ENCODE measurements at places on chromosomes 16 and 17.

DNA sequence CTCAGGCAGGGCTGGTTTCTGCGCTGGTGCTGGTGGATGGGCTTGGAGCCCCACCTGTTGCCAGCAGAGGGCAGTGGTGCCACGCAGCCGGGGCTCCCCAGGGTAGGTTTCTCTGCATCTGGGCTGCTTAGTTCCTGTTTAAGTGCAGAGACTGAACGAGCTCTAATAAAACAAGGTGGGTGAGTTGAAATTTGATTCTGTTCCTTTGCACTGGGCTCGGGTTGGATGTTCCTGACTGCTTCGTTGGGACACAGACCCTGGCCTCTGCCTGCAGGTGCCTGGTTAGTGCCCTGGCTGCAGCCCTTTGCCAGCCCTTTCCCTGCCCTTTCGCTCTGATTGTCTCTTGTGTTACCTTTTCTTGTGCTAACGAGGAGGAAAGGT is 30.0 kb downstream of the TBCD start:
- peak; percentile 52 for DNase-seq

GRCh38 chr17:31099016-31099415 is 4.2 kb downstream of the NF1 start:
- DNase-seq: no peak

- no peak for DNase-seq
These were observed 23.7 kb downstream of the TMEM235 start for GRCh38 chr17:78255029-78255656.

DNA sequence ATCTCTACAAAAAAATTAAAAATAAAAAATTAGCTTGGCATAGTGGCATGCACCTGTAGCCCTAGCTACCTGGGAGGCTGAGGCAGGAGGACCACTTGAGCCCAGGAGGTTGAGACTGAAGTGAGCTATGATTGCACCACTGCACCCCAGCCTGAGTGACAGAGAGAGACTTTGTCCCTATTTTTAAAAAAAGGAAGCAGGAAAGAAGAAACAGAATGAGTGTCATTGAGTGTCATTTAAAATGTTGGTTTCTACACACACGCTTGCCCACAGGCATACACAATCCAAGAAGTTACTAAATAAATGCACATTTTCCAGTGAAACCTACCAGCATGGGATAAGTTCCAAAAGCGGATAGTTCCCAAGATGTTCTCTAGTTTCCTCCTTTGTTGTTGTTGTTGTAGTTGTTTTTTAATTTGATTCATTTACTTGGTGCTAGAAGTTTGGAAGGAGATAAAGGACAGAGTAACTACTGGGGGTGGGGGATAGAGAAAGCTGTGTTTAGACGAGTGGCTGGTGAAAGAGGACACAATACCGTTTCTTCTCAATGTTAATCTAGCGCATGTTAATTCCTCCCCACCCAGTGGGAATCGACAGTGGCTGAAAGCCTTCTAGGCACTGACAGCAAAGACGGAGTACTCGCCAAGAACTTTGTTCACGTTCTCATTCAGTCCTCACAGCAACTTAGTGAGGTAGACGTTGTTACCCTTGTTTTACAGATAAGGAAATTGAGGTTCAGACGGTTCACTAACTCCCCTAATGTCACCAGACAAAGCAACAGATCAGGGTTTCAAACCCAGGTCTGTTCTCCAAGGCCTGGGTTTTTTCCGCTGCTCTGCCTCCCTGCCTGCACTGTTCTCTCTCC is 17.3 kb downstream of the MRPS23 start:
- DNase-seq: no peak

DNA sequence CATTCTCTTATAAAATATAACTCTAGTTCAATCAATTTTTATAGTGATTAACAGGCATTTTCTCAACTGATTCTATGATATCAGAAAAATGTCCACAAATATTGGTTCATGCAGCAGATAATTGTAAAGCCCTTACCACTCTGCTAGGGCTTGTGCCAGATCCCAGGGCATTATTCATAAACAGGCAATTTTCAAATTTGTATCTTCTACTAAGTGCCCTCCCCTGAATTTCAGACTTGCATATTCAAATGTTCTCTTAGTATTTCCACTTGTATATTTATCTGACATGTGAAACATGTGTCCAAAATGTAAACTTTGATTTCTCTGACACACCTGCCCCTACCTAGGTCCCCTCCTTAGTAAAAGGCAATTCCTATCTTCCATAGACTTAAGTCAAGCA is 9.3 kb downstream of the CPHXL2 start:
- no peak for DNase-seq

DNA sequence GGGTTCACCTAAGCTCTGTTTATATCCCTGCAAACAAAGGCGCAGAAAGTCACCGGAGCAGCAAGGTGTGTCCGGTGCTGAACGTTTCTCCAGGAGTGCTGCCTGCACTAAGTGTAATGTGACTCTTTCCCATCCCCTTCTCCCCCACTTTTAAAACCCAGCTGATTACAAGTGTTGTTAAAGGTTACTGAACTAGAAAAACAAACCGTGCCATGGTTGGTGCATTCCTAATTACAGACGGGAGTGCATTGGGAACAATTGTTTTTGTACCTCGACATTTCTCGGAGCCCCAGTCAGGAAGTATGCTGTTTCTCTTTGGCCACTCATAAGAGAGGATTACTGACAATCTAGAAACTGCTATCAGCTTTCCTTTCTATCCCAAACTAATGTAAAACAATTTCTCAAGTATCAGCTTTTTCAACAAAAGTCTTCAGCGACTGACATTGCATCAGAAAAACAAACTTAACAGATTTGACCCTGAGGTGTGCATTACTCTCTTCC is 441.0 kb upstream of the SALL1 start:
- no peak for DNase-seq

GRCh38 chr16:81551821-81552304 is 107.3 kb downstream of the CMIP start:
- no peak for DNase-seq

DNA sequence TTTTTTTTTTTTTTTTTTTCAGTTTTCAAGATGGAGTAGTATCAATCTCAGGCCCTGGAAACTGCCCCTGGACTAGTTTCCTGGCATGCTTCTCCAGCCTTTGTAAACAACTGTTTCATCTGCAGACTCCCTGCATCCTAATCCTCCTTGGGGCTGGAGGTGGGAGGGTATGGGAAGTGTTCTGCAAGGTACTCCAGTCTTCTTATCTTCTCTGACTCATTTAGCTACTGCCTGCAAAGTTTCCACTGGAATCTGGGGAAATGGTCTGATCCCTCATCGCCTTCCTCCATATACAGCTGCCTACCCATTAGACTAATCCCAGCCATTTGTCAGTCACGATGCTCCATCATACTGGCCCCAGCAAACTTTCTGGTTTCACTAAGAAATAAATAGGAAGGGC is 21.5 kb downstream of the COPZ2 start:
- no peak for DNase-seq

DNA sequence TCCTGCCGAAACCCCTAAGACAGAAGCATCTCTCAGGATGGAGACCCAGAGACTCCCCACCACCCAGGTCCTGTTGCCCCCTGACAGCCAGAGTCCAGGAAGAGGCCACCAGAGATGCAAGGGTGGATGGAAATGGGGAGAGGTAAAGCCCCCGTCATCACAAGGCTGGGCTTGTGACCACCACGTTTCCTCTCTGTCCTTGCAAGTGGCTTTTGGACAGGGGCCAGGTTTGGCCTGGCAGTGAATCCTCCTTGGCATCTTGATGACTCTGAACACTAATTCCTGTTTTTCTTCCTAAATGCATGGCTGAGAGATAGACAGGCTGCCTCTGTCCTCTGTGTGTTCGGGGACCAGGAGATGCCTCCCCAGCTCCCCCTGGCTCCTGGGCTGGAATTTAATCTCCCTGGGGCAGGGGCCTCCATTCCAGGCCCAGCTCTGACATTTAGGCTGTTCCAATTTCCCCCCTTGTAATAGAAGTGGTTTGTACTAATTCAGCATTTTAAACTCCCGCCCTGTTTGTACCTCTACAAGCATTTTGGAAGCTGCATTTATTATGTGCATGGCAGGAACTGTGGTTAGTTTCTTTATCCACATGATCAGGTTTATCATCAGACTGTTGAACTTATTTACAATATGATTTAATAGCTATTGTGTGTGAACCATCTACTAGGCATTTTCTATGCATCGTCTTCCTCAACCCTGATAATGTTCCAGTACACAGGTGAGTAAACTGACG is 116.1 kb upstream of the IRX6 start:
- DNase-seq: no peak

GRCh38 chr17:73489333-73489732 is 154.9 kb downstream of the SDK2 start:
- DNase-seq: no peak

DNA sequence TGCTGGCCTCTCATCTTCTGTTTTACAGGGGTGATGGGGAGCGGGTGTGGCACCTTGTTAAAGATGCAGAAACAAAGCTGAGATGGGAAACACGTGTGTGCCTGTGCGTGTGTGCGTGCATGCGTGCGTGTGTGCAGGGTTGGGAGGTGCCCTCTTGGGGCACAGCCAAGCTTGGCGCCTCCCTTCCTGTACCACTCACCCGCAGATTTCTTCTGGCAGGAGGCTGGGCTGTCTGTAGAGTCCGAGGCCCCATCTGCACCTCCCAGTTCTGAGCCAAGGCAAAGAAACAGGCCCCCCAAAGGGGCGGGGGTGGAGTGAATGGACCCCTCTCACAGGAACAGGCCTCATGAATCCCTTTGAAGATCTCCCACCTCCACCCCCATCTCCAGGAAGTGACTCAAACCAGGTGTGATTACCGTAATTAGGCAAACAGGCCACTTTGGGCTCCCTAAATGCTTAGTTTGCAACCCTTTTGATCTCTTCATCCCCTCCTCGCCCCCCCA is 20.9 kb downstream of the TNS4 start:
- DNase-seq: no peak

DNA sequence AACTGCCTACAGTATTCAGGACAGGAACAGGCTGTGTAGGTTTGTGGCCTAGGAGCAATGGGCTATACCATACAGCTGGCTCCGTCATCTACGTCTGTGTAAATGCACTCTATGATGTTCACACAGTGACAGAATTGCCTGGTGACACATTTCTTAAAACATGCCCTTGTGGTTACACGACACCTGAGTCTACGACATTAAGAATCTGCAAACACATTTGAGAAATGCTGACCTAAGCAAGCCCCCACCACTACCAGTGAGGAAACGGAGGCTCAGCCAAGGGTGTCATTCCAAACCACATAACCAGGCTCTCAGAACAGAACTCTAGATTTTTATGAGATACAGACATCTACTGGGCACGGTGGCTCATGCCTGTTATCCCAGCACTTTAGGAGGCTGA is 23.5 kb downstream of the USP36 start:
- DNase-seq: no peak

GRCh38 chr17:60641810-60642220 is 35.8 kb upstream of the BCAS3 start:
- peak; percentile 58 for DNase-seq

GRCh38 chr16:4689864-4690704 is 3.3 kb upstream of the NUDT16L1 start:
- DNase-seq: no peak

GRCh38 chr17:48445248-48445620 is 15.2 kb upstream of the SKAP1 start:
- no peak for DNase-seq

GRCh38 chr16:62060089-62060488 is 23.9 kb upstream of the CDH8 start:
- no peak for DNase-seq

- peak; percentile 49 for DNase-seq
These were observed 48.7 kb downstream of the GPRC5B start for GRCh38 chr16:19835968-19836421.

DNA sequence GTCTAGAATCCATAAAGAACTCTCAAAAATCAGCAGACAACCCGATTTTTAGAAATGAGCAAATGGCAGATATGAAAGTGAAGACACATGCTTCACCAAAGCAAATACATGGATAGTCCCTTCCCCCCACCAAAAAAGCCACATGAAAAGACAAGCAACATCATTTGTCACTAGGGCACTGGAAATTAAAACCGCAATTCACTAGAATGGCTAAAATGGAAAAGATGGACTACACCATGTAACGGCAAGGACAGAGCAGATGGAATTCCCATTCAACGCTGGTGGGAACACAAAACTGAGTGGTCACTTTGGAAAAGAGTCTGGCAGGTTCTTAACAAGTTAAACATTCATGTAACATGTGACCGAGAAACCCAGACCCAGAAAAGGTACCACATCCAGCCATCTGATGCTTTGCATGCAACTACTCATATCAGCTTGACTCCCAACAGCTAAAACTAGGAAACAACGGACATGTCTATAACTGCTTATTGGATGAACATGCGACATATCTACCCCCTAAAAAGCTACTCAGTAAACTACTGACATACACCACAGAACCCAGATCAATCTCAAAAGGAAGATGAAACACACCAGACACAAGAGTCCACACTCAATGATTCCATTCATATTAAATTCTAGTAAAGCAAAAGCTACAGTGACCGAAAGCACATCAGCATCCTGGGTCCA is 132.6 kb downstream of the ZNF778 start:
- DNase-seq: no peak

DNA sequence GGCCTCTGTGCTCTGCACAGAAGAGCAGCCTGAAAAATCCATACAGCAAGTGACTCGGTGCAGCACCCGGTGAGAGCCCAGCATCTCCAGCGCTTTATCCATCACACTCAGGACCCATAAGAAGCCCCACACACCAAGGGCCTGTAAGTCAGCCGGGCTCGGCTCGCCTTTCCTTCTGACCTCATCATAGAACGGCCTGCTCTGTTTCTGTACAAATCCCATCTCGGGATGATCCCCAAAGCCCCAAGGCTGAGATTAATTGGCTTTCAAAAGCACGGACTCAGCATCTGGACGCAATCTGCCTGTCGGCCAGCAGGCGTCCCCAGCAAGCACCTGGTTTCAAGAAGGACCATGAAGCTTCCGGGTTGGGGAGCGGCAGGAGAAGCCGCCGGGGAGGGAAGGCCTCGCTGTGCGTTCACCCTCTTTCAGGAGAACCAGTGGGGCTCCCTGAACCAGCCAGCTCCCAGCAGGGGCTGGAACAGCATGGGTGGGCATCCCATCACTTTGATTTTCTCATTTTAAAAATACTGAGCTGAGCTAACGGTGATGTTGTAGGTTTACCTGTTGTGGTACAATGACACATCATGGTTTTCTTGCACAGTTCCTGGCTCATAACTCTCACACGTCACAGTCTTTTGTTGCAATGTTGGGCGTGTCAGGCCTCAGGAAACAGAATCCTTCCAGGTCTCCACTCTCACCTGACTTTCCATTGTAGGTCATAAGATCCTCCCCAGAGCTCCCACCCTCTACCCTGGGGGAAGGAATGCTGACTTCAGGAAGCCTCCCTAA is 6.7 kb downstream of the CCDC57 start:
- DNase-seq: peak; percentile 81

GRCh38 chr16:11407047-11407982 is 62.1 kb downstream of the RMI2 start:
- DNase-seq: peak; percentile 60

DNA sequence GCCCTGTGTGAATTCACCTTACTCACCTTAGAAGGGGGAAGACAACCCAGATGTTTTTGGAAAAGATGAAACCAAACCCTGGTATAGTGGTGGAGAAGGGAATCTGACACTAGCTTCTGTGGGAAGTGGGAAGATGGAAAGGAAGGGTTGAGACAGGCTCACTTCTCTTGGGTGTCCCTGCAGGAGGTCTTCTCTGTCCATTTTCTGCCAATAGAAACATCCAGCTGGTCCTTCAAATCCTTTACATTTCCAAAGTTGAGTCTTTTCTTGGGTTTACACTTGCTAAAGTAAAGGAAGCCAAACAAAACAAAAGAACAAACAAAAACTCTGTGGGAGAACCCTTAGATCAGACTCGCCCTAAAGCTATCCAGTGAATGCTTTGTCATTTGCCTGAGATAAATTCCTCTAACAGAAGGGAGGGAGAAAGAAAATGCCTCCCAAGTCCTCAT is 10.2 kb downstream of the HOXB1 start:
- DNase-seq: no peak

Measured in stromal cell of bone marrow (primary cell).